ENCODE measurements at places on chromosomes 16 and 17. TPM values are rescaled to one million over a fixed set of nuclear protein-coding genes. Genes with fewer than 3 reads are reported as not detected.

Gene TP53TG3
- total RNA-seq, result not detected

Gene LDHD
- total RNA-seq, result not detected

Gene PIK3R6
- 0.46 TPM for total RNA-seq

Gene TOM1L1
- 0.36 TPM for total RNA-seq

Gene KRT20
- not detected for total RNA-seq

Gene CCDC154
- total RNA-seq, result 1.4 TPM

Gene KRT25
- not detected for total RNA-seq

Gene ASPHD1
- 1.8 TPM for total RNA-seq

Gene KRT31
- total RNA-seq, result not detected

Gene CHST4
- total RNA-seq, result not detected

Gene PRSS22
- total RNA-seq, result not detected

Gene RHBDF2
- 34.3 TPM for total RNA-seq

Gene KRTAP2-1
- not detected for total RNA-seq

Gene CCDC43
- total RNA-seq, result 31.1 TPM

Gene UMOD
- not detected for total RNA-seq

Gene HSPB9
- 0.13 TPM for total RNA-seq

Gene HEATR3
- 28.6 TPM for total RNA-seq

Gene MFAP4
- total RNA-seq, result not detected

Measured in activated CD8-positive, alpha-beta memory T cell treated with anti-CD3 and anti-CD28 coated beads for 36 hours (primary cell).